ENCODE measurements at places on chromosomes 3 and 15. TPM values are rescaled to one million over a fixed set of nuclear protein-coding genes. Genes with fewer than 3 reads are reported as not detected.

DNA sequence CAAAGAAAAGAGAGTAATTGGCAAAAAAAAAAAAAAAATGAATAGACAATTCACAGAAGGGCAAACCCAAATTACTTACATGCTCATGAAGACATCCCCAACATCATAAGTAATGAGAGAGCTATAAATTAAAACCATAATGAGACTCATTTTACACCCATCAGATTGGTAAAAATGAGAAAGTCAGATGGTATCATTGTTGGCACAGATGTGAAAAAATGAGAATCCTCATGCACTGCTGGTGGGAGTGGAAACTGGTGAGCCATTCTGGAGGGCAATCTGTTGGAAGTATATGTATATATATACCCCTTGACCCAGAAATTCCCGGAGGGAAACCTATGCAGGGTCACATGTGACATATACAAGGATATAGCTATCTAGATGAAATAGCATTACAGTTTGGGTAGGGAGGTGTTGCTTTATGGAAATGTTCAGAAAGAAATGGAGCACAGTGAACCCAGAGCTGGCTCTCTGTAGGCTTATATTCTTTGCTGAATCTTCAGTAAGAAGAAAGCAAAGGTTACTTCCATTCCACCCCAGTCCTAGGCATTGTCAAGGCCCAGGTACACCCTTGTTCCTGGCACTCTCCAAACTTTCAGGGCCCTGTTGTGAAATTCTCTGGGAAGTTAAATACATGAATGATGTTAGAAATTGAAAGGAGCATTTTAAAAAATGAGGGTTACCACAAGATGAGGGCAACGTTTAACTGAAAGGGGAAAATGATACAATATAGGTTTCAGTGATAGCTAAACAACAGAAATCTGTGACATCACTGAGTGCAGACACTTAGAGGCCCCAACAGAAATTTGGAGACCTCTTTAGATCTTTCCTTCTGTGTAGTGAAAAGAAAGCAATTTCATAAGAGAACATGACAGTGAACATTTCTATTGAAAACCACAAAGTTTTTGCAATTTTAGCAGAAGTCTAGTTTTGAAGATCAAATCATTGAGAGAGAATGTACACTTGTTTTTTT is 132.7 kb upstream of the TPRG1 start:
- no peak for DNase-seq

DNA sequence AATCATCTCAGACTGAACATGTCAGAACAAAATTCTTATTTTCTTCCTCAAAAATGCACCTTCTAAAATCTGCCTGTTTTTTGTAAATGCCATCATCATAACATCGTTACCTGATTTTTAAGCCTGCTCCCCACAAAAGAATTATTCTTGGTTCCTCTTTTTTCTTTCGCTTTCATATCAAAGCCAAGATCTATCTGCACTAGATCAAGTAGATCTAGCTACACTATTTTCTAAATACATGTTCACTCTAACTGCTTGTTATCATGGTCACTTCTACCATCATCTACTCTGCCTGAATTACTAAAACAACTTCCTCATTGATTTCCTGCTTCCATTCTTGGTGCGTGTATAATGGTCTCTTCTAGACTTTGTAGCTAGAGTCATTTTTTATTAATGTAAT is 217.7 kb downstream of the ARPP21 start:
- no peak for DNase-seq

- no peak for DNase-seq
These were observed 59.9 kb downstream of the PCSK6 start for GRCh38 chr15:101429646-101430045.

DNA sequence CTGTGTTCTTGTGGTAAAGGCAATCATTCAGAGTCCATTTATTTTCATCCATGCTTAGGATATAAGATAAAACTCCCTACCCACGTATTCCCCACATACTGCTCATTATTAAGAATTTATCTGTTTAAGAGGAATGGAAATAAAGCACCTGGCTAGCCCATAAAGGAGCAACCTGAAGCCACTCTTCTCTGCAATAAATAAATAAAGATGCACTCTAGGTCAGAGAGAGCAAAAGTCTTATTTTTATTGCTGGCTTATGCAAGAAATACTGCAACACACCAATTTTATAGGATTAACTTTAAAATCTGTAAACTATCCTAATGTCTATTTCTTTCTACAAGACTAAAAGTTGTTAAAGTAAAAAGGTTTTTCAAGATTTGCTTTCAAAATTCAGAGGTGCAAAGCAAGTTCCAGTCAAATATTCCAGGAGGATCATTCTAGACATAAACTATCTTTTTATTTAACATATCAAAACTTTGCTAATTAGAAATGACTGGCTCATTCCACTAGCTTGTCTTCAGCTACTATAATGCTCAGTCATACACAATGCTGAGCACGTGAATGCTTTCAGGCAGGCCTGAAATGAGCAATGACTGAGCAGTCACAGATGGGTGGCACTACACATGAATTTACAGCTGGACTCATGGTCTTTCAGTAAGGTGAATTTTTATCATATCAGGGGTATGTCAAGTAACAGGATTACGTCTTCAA is 7.1 kb downstream of the TJP1 start:
- DNase-seq, result no peak

DNA sequence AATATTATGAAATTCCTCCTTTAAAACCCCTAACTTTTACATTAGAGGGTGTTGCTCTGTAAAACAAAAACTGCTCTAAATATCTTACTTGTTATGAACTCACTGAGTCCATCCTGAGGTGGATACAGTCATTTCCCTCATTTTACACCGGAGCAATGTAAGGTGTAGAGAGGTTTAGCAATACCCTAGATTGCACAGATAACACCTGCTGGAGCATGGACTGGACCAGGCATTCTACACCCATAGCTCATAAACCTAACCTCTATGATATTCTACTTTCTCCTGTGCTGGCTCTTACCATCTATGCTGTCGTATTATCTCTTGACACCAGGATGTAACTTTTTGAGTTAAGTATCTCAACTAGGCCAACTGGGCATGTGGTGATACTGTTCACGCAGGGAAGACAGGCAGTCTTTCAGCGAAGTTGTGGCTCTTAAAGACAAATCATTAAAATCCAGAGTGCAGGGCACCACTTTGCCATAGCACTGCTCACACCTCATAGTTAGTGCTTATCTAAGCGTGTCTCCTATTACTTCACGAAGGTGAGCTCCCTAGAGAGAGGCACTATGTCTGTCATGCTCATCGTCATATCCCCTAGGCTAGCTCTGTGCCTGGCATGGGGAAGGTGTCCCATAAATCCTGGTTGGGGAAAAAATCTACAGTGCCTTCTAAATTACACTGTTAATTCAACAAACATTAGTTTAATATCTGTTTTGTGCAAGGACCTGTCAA is 100.1 kb upstream of the SLC2A2 start:
- DNase-seq, result no peak

DNA sequence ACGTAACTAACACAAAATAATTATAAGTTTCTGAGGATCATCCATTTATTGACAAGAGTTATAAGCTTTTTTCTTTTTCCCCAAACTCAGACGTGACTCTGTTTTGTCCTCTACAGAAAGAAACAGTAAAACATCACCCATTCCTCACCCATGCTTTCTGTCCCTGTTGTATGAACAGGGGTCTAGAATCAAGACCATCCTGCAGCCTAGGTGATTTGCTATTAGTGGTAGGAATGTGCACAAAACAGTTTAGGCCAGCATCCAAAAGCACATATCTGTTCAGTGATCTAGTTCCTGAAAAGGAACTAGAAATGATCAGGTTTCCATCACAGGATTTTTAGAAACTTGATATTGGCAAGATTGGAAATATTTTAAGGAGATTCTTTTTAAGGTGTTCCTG is 527.6 kb downstream of the SOX2 start:
- no peak for DNase-seq

Gene LRRIQ4
- polyA plus RNA-seq, result 0.13 TPM

Data from forelimb muscle (tissue), 1 donor.